ENCODE measurements at places on chromosomes 1 and 21.

DNA sequence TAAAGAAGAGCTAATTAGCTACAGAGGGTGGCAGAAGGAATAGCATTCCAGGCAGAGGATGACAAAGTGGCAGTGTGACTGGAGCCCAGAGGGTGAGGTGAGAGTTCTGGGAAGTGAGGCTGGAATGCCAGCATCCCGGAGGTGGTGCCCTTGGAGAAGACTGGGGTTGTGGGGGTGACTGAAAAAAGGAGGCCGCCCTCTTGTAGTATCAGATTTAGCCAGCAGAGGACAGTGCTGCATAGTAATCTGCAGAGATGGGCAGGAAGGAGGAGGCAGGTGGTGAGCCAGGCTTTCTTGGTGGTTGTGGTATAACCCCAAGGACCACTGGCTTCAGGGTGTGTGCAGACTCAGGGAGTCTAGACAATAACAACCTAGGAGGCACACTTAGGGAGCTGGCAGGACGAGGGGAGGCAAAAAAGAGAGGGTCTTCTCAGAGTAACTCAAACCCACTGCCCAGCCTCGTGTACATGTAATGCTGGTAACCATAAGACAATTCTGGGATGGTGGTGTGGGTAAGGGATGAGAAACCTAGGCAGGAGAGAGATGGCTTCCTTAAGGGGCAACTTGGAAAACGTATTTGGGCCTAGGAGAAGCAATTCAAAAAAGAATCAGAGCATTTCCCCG lies 30.5 kb downstream of the MROH7 start:
- peak; percentile 44 for DNase-seq

GRCh38 chr1:39638965-39639304 lies 508 bp downstream of the HEYL start:
- no peak for DNase-seq

DNA sequence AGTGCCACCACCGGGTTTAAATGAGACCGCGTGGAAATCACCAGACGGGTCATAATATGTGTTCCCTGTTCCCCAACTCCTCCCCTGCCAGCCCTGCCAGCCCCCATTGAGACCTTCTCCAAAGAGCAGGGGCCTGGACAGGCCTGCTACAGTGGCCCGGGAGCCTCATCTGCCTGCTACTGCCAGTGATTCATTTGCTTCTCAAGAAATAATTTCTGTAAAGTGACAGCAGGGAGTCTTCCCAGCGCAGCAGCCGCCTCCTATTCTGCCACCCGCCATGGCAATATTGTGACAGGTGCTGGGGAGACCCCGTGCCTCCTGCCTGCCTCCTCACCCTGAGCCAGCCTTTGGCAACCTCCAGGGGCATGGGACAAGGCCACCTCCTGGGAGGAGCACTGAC lies 8.9 kb downstream of the IFFO2 start:
- no peak for DNase-seq

GRCh38 chr21:35976929-35977328 lies 83.4 kb downstream of the SETD4 start:
- no peak for DNase-seq

GRCh38 chr1:98068016-98068415 lies 147.2 kb upstream of the DPYD start:
- no peak for DNase-seq

GRCh38 chr1:222784916-222785315 lies 29.9 kb upstream of the DISP1 start:
- DNase-seq, result no peak

- DNase-seq, result no peak
Measured at GRCh38 chr1:186848509-186849130, 19.9 kb downstream of the PLA2G4A start.

GRCh38 chr1:154326546-154327465 lies 1.5 kb downstream of the ATP8B2 start:
- DNase-seq, result no peak

DNA sequence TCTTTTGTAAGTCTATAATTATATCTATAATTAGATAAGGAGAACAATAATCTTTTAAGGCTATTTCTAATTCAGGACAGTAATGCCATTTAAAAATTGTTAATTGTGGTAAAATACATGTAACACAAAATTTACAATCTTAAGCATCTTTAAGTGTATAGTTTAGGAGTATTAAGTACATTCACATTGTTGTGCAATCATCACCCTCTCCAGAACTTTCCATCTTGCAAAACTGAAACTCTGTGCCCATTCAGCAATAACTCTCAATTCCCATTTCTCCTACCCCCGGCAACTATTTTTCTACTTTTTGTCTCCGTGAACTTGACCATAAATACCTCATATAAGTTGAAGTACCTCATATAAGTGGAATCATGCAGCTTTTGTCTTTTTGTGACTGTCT lies 93.9 kb upstream of the KCNA3 start:
- no peak for DNase-seq

GRCh38 chr1:155050560-155051341 lies at the start of gene ADAM15:
Gene ADAM15, plus strand, starts transcription at chr1:155051316. Its CDS starts 71 bp downstream, at chr1:155051387.
- peak; percentile 64 for DNase-seq

DNA sequence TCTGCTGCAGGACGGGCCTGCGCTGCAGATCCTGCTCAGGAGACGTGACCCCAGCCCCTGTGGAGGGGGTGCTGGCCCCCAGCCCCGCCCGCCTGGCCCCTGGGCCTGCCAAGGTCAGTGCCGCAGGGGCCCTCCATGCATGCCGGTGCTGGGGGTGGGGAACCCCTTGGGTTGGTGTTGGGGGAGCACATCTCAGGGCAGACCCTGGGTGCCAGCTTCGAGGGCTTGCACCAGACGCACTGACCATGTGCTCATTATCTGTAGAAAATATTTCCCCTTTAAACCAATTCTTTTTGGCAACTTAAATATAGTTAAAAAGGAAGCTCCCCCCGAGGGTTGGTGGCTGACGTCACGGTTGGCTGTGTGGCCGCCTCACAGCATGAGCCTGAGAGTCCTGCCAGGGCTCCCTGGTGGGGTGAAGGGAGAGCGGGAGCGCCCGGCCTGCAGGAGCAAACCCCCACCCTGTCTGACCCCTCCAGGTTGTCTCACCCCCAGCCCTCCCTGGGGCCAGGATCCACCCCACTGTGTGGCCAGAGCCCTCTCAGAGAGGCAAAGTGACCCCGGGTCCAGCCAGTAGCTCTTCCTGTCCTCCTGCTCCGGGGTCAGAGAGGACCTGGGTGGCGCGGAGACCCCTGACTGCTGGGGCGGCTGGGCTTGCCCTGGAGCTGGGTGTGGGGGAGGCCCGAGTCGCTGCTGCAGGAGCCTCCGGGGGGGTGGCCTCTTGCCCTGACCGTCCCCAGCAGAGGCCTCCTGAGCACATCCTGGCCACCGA lies 5.3 kb upstream of the PFKL start:
- no peak for DNase-seq

- no peak for DNase-seq
Measured at GRCh38 chr21:42532466-42533181, 19.0 kb downstream of the SLC37A1 start.

DNA sequence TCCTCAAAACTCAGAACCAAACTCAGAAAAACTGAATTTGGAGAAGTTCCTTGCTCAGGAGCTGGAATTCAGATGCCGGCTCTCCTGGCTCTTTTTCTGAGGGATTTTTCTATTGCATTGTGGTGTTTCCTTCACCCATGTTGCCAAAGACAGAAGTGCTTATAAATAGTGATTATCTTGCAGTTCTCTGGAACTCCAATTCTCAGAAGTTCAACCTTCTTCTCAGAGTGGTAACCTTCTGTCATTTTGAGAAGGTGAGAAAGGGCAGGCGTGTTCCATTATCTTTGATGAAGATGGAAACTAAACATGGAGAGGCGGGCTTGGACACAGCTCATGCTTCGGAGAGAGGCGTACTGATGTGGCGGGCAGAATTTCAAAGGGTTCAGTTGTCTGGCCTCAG lies 12.4 kb upstream of the ETV3 start:
- DNase-seq, result no peak

GRCh38 chr1:94012708-94013366 lies 103.6 kb upstream of the GCLM start:
- no peak for DNase-seq

DNA sequence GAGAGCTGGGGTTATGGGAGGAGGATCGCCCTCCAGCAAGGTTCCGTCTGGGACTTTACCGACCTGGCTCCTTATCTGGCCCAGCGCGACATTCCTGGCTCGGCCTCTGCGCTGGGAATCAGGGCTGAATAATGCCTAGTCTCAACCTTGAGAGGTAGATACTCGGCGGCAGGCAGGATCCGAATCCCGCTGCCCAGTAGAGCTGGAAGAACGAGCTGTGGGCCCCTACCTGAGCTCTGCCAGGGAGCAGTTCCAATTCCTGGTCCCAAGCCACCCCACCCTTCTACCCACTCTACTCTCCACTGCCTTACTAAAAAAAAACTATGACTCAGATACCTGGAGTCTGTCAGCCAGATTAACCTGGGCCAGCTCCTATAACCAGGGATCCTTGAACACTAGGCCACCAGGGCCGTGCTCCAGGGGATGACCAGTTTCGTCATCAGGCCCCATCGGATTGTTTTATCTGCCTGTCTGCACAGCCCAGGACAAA lies 53.6 kb downstream of the RHBG start:
- DNase-seq, result no peak

DNA sequence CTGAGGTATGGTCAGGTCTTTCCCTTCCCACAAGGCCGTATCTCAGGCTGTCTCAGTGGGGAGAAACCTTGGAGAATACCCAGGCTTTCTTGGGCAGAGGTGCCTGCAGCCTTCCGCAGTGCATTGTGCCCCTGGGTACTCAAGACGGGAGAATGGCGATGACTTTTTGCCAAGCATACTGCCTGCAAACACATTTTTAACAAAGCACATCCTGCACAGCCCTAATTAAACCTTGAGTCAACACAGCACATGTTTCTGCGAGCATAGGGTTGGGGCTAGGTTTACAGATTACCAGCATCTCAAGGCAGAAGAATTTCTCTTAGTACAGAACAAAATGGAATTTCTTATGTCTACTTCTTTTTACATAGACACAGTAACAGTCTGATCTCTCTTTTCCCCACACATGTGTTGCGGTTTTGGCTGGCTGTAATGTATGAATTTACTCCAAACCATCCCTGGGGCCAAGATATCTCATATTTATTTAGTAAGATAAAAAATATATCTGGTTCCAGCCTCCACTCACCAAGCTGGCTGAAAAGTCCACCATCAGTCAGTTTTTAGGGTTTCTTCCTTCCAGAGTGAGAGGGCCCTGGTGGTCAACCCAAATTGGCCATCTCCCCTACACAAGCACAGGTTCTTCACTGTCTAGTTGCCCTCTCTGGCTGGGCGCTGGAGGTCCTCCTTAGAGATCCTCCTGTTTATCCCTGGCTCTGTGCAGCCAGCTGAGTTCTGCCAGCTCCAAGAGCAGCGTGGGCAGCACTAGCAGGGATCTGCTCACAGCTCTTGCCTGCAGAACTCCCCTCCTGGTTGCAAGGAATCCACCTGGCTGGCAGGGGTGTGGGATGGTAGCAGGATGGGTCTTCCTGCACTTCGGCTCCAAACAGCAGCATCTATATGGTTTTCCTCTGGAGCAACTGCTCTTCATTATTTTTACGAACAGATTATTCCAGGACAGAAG lies 2.6 kb downstream of the FAAH start:
- no peak for DNase-seq

DNA sequence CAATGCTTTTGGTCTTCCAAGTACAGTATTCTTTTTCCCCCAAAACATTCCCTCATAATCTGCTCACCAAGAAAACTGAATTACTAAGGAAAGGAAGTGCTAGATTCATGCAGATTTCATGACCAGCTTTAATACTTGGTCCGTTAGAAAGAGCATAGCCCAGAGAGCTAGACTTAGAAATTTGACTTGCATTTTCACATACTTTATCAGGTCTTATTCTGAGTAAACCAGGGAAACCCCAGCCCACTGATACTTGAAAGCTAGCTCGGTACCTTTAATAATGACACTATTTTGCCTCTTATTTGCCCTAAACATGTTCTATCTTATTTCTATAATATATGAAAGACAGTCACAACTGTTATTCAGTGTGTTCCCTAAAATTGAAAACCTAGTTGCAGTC lies 204.5 kb downstream of the TTLL7 start:
- DNase-seq, result no peak

- DNase-seq, result peak; percentile 73
Measured at GRCh38 chr1:32107742-32108661, at the start of gene KPNA6. Gene KPNA6, plus strand, starts transcription at chr1:32108056. Its CDS starts 75 bp downstream, at chr1:32108131.

GRCh38 chr1:216310776-216311175 lies 112.5 kb downstream of the USH2A start:
- no peak for DNase-seq

GRCh38 chr1:223224465-223224864 lies 81.4 kb upstream of the TLR5 start:
- DNase-seq, result no peak

GRCh38 chr1:219902951-219903350 lies 25.4 kb downstream of the SLC30A10 start:
- DNase-seq, result no peak

DNA sequence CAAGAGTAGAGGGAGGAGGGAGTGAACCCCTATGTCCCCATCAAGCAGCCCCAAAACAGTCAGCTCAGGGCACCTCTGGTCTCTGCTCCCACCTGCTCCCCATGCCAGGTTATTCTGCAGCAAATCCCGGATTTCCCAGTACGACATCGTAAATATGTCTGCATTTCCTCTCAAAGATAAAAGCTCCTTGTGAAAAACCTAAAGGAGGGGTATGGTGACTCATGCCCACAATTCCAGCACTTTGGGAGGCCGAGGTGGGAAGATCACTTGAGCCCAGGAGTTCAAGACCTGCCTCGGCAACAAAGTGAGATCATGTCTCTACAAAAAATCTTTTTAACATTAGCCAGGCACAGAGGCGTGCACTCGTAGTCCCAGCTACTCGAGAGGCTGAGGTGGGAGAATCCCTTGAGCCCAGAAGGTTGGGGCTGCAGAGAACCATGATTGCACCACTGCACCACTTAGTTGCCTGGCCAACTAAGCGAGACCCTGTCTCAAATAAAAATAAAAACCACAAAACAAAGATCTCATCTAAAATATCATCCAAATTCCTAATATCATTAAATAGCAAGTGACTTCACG lies 7.1 kb downstream of the ACOT7 start:
- DNase-seq, result no peak

- DNase-seq, result no peak
Measured at GRCh38 chr1:37438037-37438868, 36.1 kb upstream of the ZC3H12A start.

GRCh38 chr1:175195798-175196197 lies 3.2 kb upstream of the KIAA0040 start:
- no peak for DNase-seq

DNA sequence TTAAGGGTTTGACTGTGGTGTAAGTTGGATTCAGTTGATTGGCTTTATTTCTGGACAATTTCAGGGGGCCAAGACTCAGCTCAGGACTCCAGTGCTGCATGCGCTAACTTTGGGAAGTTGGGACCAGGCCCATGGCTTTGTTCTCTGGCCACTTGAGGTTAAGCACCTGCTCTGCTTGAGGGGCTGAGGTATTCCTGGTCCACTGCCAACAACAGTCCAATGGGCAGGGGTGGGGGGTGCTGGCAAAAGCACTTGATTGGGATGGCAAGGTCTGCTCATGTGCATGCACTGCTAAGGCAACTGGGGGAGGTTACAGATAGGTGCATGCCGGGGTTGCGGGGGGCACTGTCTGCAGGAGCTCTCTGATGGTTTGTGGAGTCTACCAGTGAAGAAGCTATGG lies 52.6 kb upstream of the ASB17 start:
- DNase-seq, result no peak

- DNase-seq, result no peak
Measured at GRCh38 chr1:233912909-233913308, 8.4 kb downstream of the SLC35F3 start.

Measured in activated CD4-positive, CD25-positive, alpha-beta regulatory T cell (primary cell).